ENCODE measurements at places on chromosomes 2 and 18. TPM values are rescaled to one million over a fixed set of nuclear protein-coding genes. Genes with fewer than 3 reads are reported as not detected.

Gene MROH2A
- total RNA-seq, result not detected

Gene UGT1A4
- total RNA-seq, result not detected

Gene FOXI3
- not detected for total RNA-seq

Gene TXNDC2
- not detected for total RNA-seq

Gene DLGAP1
- 0.47 TPM for total RNA-seq

Gene PHLPP1
- 8.7 TPM for total RNA-seq

Gene STAT1
- total RNA-seq, result 30.1 TPM

Gene LRP1B
- 0.52 TPM for total RNA-seq

Gene SPHKAP
- under 0.01 TPM for total RNA-seq

Gene COL4A3
- 3.4 TPM for total RNA-seq

Gene CHST9
- 10.8 TPM for total RNA-seq

Gene CNNM3
- total RNA-seq, result 16.8 TPM

Gene INHBB
- 0.59 TPM for total RNA-seq

Gene KIF5C
- total RNA-seq, result 0.88 TPM

Gene COPS8
- total RNA-seq, result 17.6 TPM

Gene ASB18
- total RNA-seq, result not detected

Gene GDF7
- 0.88 TPM for total RNA-seq

Gene MOGAT1
- total RNA-seq, result not detected

Gene FOXD4L1
- total RNA-seq, result 0.08 TPM

Gene DCDC2C
- not detected for total RNA-seq

Gene ALPG
- total RNA-seq, result not detected

Gene GCKR
- 0.56 TPM for total RNA-seq

Gene CYTIP
- 4.5 TPM for total RNA-seq

Gene ALPI
- total RNA-seq, result not detected

Gene TNS1
- 137 TPM for total RNA-seq

Gene EML6
- 1.6 TPM for total RNA-seq

Gene ABCB11
- 0.12 TPM for total RNA-seq

Gene SIX3
- 0.23 TPM for total RNA-seq

Gene IL18R1
- total RNA-seq, result 1.2 TPM

Gene REG3A
- 737 TPM for total RNA-seq

Gene IL1R1
- 24.6 TPM for total RNA-seq

Gene RAX
- not detected for total RNA-seq

Gene RESP18
- total RNA-seq, result not detected

Gene MC5R
- total RNA-seq, result not detected

Gene ANKRD36C
- 25.9 TPM for total RNA-seq

Gene ZFAND2B
- total RNA-seq, result 18.9 TPM

Gene FAM124B
- 0.78 TPM for total RNA-seq

Gene UGT1A9
- not detected for total RNA-seq

Gene NT5C1B
- not detected for total RNA-seq

Gene RASGRP3
- 2.5 TPM for total RNA-seq

Gene TMEM247
- total RNA-seq, result not detected

Gene METTL8
- total RNA-seq, result 5.5 TPM

Gene TRAF3IP1
- 6.8 TPM for total RNA-seq

Gene DSG1
- total RNA-seq, result not detected

Gene AMMECR1L
- 5.7 TPM for total RNA-seq

Gene LONRF2
- 6.8 TPM for total RNA-seq

Gene GBX2
- total RNA-seq, result not detected

Gene FIGN
- total RNA-seq, result 5.0 TPM

Gene RSAD2
- 1.8 TPM for total RNA-seq

Gene ERICH2
- 0.49 TPM for total RNA-seq

Gene ASXL2
- total RNA-seq, result 8.9 TPM

Gene IL1RL1
- 1.5 TPM for total RNA-seq

Gene COL5A2
- 3.2 TPM for total RNA-seq

Gene KLHL14
- total RNA-seq, result 0.06 TPM
